ENCODE measurements at places on chromosomes 12 and 14.

DNA sequence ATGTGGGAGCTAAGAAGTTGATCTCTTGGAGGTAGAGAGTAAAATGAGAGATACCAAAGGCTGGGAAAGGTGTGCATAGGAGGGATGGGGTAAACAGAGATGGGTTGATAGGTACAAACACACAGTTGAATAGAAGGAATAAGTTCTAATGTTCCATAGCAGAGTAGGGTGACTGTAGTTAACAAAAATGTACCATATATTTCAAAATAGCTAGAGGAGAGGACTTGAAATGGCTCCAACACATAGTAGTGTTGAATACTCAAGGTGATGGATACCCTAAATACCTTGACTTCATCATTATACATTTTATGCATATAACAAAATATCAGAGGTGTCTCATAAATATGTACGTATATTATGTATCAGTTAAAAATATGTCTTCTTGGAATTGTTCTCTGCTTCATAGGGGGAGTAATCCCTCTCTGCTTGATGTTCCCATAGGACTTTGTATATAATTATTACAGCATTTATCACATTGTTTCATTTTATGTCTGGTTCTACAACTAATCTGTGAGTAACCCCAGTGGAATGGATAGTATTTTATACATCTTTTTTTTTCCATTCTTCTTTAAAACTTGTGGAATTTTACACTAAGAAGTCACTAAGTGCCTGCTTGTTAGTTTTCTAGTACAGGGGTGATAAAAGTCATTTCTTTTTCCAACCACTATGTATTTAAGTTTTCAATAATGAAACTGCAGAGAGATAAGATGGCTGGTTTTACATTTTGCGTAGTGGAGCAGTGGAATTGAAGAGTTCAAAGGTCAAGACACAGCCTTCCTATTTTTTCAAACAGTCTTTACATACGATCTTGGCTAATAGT lies 1940.0 kb upstream of the SEL1L start:
- DNase-seq: no peak

DNA sequence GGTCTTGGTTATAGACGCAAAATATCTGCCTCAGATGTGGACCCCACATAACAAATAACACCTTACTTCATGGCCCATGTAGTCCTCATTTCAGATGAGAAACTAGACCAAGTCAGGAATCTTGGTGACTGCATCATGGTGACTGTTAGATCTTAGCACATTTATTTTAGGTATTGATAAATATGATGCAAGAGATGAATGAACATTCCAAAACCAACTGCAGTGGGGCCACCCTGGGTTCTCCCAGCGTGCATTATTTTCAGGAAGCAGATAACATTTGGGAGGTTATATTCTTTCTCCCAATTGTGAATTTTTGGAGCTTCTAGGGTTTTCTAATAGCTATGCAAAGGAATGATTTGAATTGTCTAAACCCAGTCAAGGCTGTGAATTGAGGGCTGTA lies 55.2 kb upstream of the PTGR2 start:
- no peak for DNase-seq

GRCh38 chr12:125518074-125518473 lies 452.8 kb downstream of the AACS start:
- no peak for DNase-seq

GRCh38 chr12:64633940-64634337 lies 23.6 kb downstream of the RASSF3 start:
- no peak for DNase-seq

DNA sequence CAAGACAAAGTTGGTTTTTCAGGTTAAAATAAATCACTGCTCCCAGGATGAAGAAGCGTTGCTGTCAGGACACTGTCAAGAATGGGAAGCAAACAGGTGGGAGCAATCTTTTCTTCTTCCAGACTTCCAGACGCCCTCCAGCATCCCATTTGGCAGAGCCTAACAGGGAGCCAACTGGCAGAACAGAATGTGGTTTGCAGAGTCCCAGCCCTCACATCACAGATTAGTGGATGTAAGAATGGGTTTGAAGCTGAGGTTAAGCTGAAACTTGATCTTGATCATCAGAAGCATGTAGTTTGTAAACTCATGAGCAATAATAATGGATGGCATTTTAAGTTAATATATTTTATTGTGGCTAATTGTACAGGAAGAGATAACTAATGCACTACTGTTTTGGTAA lies 636.4 kb downstream of the SLC6A15 start:
- no peak for DNase-seq
